Testis (tissue), 5 donors: ENCODE measurements at places on chromosomes 13 and 19. TPM values are rescaled to one million over a fixed set of nuclear protein-coding genes. Genes with fewer than 3 reads are reported as not detected.

DNA sequence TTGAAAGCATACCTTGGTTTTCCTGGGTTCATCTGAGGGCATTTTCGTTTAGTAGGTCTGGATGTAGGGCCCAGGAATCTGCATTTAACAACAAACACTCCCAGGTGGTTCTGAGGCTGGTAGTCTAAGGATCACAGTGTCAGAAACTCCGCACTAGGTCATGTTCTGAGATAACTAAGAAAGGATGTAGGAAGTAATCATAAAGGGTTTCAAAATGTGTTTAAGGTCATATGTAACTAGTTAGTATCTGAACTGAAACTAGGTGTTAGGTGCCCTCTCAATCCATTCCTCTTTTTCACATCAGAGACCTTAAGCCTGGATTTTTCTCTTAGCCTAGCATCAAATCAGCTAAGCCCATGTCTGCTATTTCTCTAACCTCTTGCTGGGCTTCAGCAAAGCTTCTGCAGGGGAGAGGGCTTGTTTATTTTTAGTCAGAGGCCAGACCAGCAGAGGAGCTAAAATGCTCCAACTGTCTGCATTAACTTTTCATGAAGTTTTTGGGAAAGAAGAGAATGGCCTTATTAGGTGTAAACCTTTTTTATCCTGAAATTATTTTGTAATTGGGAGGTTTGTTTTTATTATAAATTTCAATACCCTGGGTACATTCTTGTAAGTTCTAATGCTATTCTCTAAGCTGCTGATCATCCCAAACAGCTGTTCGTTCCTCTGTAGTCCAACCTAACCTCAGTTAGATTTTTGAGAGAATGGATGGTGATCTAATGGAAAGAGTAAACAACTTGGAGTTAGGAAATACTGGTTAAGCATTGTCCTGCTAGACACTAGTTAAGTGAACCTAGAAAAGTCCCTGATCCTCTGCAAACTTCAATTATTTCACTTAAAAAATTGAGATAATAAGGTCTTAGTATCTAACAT lies 262.8 kb upstream of the RFC3 start:
- peak overlapping the region; percentile 13 for H3K27ac ChIP-seq
- H3K4me3 ChIP-seq: no peak overlapping the region
- peaks cover 4% of the 10 kb centered on the region for H3K4me1 ChIP-seq
- no peaks in the 10 kb centered on the region for H3K27me3 ChIP-seq

DNA sequence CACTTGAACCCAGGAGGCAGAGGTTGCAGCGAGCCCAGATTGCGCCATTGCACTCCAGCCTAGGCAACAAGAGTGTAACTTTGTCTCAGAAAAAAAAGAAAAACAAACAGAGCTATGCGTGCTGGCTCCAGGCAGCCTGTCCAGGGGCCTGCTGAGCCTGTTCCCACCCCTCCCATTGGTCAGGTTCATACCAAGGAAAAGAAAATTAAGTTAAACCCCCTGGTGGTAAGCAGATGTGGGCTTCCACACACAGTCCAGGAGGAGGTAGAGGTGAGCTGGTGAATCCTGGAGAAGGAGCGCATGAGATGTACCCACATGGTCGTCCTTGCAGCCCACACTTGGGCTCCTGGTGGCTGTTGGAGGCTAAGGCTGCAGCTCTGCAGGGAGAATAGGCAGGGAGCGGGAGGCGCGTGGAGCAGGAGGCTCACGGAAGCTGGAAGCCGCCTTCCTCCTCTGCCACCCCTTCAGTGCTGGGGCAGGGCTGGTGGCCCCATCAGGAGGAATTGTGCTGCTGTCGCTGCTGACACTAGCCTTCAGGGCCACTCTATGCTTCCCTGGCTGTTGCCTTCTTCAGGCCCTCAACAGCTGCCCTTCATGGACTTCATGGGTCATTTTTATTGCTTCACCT lies 10.5 kb upstream of the CHAMP1 start:
- no peaks in the 10 kb centered on the region for H3K36me3 ChIP-seq
- DNase-seq: no peak
- no peaks in the 10 kb centered on the region for H3K27me3 ChIP-seq
- no peaks in the 10 kb centered on the region for H3K4me1 ChIP-seq

- H3K27ac ChIP-seq: no peak overlapping the region
- H3K27me3 ChIP-seq: no peaks in the 10 kb centered on the region
- H3K4me3 ChIP-seq: no peak overlapping the region
- H3K36me3 ChIP-seq: no peaks in the 10 kb centered on the region
- peaks cover 27% of the 10 kb centered on the region for H3K4me1 ChIP-seq
Observed at GRCh38 chr13:76828316-76828741, 57.9 kb downstream of the KCTD12 start.

GRCh38 chr13:40590112-40590862 lies 76.2 kb downstream of the FOXO1 start:
- H3K4me1 ChIP-seq: peaks cover 16% of the 10 kb centered on the region
- H3K4me3 ChIP-seq: no peak overlapping the region
- H3K27me3 ChIP-seq: no peaks in the 10 kb centered on the region
- no peak for DNase-seq

GRCh38 chr13:91747186-91747585 lies 348.8 kb downstream of the GPC5 start:
- H3K4me1 ChIP-seq: peaks cover 3% of the 10 kb centered on the region
- H3K27me3 ChIP-seq: no peaks in the 10 kb centered on the region
- H3K36me3 ChIP-seq: no peaks in the 10 kb centered on the region
- H3K27ac ChIP-seq: no peak overlapping the region

The DCT gene
- 2.9 TPM for total RNA-seq
